ENCODE measurements at places on chromosomes 2 and 18.

GRCh38 chr2:200397785-200398184 lies 91.3 kb downstream of the SPATS2L start:
- DNase-seq: no peak

GRCh38 chr2:105061560-105061959 lies 23.7 kb downstream of the MRPS9 start:
- DNase-seq: no peak

DNA sequence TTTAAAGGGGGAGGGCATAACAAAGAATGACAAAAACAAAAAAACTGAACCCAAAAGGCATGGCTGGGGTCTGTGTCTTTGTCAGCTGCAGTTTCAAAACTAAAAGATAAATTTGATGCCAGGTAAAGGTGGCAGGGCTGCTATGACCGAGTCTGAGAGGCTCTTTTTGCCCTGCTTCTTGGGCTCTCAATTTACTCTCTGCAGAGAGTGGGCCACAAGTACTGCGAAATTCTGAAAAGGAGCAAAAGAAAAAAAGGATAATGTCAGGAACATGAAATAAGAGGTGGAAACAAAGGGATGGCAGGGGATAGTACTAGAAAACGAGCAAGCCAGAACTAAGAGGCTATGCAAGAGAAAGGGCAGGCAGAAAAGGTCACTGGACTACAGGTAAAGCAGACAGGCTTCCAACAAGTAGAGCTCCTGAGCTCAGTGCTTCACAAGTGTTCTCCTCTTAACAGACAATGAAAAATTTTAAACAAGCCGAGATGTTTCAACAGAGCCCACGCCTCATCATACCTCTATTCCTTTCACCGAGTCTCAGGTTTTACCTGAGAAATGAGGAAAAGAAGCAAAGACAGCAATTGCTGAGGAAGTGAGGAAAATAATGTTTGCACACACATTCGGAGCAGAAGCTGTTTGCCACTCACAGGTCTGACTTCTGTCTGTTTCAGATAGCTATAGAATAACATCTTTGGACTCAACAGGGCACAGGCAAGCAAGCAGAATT lies 7.3 kb downstream of the IRS1 start:
- no peak for DNase-seq

GRCh38 chr2:127051116-127052056 lies 55.6 kb downstream of the BIN1 start:
- DNase-seq: no peak

- no peak for DNase-seq
These were observed 16.0 kb downstream of the ASPRV1 start for GRCh38 chr2:69945441-69945840.

DNA sequence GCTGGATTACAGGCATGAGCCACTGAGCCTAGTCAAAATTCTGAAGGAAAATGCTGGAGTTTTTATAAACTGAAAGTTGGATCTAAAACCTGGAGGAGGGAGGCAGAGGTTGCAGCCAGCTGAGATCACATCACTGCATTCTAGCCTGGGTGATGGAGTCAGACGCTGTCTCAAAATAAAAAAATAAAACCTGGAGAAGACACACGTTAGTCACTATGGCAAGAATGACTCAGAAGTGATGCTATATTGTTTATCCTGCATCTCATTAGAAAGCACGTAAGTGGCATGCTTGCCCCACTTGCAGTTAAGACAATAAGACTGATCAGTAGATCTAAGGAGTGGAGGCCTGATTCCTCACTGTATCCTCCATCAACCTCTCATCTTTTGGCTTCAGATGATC lies 106.6 kb upstream of the STON1 start:
- DNase-seq: no peak

DNA sequence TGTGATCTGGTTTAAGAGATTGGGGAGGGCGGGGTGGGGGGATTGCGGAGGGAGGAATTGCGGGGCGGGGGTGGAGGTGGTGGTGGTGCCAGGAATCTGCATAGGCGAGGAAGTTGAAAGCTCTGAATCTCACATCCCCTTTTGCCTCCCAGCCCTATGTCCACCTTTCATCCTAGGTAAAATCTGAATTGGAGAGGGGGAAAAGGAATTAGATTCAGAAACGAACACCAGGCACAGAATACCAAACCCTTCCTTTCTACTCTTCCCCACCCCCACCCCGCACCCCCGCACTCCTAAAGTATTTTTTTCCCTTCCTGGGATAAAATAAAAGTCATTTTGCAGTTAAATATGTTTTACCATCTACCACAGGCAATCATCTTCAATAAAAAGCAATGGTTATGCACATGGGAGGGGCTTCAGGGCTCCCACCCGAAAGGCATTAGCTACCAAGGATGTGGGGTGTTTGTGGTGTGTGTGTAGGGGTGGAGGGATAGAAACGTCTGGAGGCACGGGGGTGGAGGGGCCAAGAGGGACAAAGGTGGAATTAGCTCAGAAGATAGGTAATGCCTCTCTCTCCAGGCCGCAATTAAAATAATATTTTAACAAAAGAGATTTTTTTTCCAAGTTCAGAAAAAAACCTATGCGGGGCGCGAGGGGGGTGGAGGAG lies 1.8 kb downstream of the IGFBP5 start:
- no peak for DNase-seq

DNA sequence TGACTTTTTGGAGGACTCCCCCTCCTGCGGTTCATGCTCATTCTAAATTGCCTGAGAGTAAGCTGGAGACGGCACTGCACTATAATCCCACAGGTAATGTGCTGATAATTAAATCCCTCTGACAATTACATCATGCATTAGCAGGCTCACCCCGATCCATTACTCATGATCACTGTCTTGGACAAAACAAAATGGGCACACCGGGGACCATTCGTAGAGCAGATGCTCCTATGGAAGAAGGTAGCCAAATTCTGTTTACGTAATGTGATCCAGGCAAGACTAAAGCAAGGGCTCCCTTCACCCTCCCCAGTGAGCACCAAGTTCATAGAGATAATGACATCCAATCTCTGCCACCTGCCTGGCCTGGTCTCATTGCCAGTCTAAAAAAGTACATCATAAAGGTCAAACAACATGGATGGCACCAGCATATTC lies 657.1 kb upstream of the SOX11 start:
- no peak for DNase-seq

DNA sequence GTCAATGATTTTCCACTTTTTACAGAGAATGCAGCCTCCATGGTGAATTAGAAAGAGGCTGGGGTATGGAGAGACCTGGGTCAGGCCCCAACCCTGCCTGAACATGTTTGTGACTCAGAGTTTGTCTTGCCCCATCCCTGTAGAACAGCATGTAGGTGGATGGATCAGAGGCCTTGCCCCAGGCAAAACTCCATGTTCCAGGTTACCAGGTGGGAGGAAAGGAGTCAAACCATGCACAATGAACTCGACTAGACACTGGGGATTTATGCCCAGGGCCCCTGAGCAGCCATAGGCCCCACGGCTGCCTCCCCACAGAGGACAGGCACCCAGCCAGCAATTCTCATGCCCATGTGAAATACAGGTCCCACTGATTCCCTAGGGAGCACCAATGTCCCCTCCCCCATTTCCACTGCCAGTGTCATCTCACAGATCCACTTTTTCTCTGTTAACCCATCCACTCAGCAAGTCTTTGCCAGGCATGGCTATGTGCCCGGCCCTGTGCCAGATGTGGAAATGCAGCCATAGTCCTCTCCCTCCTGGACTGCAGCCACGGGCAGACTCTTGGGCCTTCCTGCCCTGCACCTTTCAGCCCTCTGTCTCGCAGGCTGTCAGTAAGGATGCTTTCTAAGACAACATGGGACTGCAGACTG lies 737.8 kb upstream of the HS6ST1 start:
- DNase-seq: no peak

DNA sequence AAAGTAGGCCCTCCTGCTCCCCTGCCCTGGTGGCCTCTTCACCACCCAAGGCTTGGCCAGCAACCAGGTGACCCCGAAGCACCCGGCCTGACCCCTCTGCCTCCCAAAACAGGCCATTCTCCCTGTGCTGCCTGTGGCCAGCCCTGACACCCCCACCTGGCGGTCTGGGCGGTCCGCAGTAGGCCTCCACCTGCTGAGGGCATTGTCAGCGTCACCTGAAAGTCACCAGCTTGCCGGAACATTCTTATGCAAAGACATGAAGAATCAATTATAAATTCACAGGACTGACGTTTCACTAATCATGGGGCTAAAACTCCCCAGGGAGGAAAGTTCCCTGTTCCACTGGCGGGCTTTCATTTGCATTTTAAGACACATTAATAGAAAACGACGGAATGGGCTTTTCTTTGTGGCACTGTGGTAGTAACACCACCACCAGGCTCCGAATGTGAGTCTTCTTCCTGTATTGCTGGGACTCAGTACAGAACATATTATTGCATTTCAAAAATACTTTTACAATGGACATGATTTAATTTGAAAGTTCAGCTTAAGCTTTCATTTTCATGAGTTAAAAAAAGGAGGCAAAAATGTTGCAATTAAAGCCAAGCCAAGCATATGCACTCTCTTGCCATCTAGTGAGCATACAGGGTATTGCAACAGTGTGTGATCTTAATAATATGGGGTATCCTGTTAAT lies 57.4 kb downstream of the ADI1 start:
- no peak for DNase-seq

- DNase-seq: no peak
These were observed 1227.1 kb upstream of the CELF4 start for GRCh38 chr18:38792731-38793130.

DNA sequence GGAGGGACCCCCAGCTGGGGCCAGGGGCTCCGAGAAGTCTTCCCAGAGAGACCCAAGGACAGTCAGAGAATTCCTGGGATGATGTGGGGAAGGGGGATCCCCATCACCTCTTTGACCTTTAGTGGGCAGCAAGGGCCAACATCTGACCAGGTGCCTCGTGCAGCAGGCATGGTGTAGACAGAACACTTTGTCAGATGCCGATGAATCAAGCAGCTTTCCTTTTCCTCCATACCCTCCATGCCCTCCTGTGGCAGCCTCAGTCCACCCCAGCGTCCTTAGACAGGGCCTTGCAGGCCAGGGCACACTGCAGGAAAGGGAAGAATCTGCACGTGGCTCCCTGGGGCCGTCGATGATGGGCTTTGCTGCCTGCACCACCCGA lies 26.3 kb downstream of the GPR55 start:
- no peak for DNase-seq

DNA sequence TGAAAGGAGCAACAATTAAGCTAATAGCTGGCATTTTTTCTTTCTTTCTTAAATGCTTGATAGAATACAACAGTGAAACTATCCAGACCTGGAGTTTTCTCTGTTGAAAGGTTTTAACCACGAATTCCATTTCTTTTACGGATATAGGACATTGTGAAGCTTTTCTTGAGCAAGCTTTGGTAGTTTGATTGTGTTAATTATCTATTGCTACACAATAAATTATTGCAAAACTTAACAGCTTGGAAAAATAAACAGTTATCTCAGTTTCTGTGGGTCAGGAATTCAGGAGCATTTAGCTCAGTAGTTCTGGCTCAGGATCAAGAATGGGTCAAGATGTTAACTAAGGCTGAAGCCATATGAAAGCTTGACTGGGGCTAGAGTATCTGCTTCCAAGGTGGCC lies 11.7 kb downstream of the PHOSPHO2 start:
- DNase-seq: no peak

DNA sequence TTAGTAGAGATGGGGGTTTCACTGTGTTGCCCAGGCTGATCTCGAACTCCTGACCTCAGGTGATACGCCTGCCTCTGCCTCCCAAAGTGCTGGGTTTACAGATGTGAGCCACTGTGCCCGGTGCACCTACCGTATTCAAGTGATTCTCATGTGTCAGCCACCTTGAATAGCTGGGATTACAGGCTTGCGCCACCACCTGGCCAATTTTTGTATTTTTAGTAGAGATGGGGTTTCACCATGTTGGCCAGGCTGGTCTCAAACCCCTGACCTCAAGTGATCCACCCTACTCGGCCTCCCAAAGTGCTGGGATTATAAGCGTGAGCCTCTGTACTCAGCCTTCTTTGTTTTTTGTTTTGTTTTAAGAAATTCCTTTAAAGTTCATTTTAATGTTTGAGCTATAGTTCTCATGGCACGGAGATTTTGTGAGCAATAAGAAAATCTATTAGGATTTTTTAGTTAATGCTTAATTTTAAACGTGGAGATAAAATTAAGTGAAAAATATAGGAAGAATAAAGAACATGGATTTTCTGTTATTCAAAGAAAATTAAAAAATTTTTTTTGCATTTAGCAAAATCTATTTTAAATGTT lies 242.6 kb downstream of the PHLPP1 start:
- DNase-seq: no peak

DNA sequence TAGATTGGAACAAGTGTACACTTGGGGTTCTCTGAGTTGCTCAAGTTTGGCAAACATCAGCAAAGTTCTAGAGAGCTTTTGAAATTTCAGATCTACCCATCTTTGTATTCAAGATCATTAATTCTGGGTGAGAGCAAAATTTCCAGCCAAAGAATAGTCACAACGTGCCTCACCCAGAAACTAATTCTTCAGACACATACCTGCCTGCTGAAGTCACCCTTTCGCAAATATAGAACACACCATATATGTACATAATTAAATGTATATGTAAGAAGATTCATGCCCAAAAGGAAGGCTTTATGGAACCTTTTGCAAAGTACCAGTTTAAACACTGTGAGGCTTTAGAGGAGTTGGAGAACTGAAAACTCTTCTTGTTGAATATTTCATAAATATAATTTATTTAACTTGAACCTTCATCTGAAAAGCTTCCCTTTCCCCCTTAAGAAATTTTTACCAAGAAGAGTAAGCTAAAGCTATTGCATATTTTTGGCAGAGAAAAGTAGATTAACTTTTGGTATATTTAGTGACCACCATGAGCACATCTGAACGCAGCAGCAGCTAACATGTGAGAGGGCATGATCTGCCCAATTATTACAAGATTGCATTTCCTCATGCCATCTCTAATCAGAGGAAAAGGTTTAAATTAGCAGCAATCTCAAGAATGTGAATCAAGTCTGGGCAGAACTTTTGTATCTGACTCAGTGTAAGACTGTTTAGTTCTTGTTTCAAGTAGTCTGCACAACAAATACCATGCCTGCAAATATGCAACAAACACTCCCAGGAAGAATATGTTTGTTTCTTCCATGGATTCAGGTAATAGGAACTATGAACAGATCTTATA lies 8.2 kb downstream of the RND3 start:
- no peak for DNase-seq

- no peak for DNase-seq
These were observed 294.3 kb downstream of the KCNJ3 start for GRCh38 chr2:154992826-154993225.
